ENCODE measurements at places on chromosomes 7 and 10.

- no peak for DNase-seq
These were observed 208.4 kb upstream of the AGK start for GRCh38 chr7:141342621-141343408.

- DNase-seq = no peak
These were observed 568.4 kb downstream of the TCERG1L start for GRCh38 chr10:130742941-130743675.

DNA sequence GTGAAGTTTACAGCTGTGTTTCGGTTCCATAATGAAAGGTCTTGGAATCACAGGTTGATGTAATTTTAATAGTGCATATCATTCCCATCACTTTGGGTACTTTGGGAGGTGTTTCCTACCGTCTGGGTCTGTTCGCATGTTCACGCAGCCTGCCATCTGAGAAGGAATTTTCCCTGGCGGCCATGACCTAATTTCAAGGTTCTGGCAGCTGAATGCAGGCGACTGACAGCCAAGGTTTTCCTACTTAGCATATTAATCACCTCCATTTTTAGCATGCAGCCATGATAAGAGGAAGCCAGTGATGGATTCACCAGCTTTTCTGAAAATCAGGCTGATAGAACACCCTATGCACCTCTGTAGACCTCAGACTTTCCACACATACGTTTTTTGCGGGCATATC is 319.1 kb upstream of the TMEM229A start:
- no peak for DNase-seq

GRCh38 chr10:43739161-43739560 is 90.5 kb upstream of the ZNF32 start:
- DNase-seq = no peak

DNA sequence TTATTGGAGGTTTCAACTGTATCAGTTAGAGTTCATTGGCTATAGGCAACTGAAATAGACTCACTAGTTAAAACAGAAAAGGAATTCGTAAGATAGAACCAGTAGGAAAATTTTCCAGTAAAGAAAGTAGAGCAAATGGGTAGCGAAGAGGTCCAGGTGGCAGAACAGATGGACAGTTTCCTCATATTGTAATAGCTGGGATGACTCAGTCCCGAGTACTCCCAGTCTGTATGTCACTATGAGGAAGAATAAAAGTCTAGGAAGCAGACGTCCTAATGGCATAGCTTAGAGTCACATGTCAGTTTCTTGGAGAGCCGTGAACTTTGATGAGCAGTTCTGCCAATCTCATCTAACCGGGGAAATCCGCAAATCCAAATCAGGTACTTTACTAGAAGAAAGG is 95.3 kb downstream of the RNF32 start:
- DNase-seq = no peak

GRCh38 chr7:139679731-139680594 is 97.8 kb downstream of the HIPK2 start:
- DNase-seq = no peak

GRCh38 chr10:25642721-25643120 is 291.3 kb upstream of the MYO3A start:
- no peak for DNase-seq

DNA sequence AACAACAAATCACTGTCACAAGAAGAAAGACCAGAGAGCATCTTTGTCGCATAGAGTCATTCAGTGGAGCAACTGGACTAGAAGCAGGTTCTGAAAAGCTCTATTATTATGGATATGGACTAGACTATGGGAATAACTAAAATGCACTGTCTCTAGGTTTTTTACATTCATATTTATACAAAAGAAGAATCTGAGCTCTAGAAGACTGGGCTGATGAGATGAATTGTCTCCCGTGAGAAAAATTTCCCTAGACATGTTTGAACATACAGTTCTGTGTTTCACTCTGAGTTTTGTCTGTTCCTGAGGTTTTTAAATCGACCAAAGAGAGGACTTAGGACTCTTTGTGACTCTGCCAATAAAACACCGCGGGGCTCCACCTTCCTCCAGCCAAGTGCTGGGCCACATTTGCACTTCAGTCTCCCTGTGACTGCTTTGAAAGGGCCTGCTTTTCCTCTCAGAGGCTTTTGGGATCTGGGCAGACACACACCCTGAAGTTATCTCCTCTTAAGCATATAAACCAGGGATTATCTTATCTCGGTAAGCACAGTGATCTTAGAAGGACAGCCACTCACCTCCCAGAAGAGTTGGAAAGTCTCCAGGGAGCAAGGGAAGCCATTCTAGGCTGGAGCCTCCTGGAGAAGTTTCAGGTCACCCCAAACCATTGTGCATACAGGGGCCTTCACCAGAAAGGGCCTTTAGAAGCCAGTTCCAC is 101.0 kb upstream of the JCAD start:
- no peak for DNase-seq

GRCh38 chr10:123417414-123417813 is 248.7 kb upstream of the GPR26 start:
- DNase-seq = no peak

DNA sequence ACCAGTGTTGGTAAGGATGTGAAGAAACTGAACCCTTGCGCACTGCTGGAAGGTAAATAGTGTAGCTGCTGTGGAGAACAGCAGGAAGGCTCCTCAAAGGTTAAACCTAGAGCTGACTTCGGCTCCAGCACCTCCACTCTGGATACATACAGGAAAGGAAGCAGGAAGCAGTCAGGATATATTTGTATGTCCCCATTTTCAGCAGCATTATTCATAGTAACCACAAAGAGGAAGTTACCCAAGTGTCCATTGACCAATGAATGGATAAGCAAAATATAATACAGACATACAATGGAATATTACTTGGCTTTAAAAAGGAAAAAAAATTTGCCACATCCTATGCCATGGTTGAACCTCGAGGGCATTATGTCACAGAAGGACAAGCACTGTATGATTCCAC is 15.0 kb downstream of the RET start:
- DNase-seq = no peak

DNA sequence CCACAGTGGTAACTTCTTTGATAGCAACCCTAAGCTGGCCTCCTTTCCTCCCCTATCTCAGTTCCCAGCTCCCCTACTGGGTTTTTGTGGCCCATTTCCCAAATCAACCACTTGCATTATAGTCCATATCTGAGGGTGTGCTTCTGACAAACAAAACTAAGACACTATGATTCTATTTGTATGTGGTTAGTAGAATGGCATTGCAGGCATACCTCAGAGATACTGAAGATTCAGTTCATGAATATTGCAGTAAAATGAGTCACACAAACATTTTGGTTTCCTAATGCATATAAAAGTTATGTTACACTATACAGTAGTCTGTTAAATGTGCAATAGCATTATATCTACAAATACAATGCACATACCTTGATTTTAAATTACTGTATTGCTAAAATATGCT is 15.4 kb upstream of the TMEM243 start:
- no peak for DNase-seq

- DNase-seq = no peak
These were observed 98.2 kb downstream of the HDAC9 start for GRCh38 chr7:18593602-18594279.

DNA sequence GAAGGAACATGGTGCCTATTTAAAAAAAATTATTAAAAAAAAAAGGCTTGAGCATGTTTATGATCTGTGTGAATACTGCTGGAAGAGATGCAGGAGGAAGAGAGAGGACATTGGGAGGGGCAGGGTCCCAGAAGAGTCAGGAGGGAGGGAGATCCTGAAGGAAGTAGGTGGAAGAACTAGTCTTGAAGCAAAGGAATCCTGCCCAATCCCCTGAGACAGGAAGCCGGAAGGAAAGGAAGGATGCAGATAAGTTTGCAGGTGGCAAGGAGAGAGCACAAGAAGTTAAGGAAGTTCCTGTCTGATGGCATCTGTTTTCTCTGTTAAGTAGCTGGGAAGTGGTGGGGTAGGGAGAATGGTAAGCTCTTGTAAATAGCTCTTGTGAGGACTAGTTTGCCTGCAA is 318.5 kb downstream of the DOCK4 start:
- DNase-seq = no peak

Measured in esophagus squamous epithelium (tissue), 5 donors.